A172 (cell line): ENCODE measurements at places on chromosomes 2 and 18.

DNA sequence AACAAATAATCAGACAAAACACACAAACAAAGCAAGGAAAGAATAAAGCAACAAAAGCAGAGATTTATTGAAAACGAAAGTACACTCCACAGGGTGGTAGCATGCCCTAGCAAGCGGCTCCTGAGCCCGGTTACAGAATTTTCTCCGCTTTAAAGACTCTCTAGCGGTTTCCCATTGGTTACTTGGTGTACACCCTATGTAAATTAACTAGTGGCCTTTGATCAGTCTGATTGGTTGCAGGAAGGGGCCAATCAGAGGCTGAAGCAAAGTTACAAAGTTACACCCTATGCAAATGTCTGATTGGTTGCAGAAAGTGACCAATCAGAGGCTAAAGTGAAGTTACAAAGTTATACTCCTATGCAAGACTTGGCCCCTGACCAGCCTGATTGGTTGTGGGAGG, 242.9 kb downstream of the LDLRAD4 start:
- no peak for DNase-seq

- no peak for DNase-seq
Measured at GRCh38 chr2:231890896-231891513, 35.2 kb downstream of the NPPC start.

GRCh38 chr18:39624961-39625360, 2059.4 kb upstream of the CELF4 start:
- peak; percentile 63 for DNase-seq

- DNase-seq: no peak
Measured at GRCh38 chr2:48541666-48542389, 11.9 kb downstream of the STON1 start.

- peak; percentile 14 for DNase-seq
Measured at GRCh38 chr18:44958455-44958854, 277.8 kb downstream of the SETBP1 start.

DNA sequence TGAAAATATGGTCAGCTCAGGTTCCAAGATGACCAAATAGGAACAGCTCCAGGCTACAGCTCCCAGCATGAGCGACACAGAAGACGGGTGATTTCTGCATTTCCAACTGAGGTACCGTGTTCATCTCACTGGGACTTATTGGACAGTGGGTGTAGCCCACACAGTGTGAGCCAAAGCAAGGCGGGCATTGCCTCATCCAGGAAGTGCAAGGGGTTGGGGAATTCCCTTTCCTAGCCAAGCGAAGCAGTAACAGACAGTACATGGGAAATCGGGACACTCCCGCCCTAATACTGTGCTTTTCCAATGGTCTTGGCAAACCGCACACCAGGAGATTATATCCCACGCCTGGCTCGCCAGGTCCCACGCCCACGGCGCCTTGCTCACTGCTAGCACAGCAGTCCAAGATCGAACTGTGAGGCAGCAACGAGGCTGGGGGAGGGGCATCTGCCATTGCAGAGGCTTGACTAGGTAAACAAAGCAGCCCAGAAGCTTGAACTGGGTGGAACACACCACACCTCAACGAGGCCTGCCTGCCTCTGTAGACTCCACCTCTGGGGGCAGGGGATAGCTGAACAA, 57.5 kb downstream of the WDPCP start:
- DNase-seq: no peak

- DNase-seq: no peak
Measured at GRCh38 chr2:4180631-4181030, 477.3 kb downstream of the DCDC2C start.

DNA sequence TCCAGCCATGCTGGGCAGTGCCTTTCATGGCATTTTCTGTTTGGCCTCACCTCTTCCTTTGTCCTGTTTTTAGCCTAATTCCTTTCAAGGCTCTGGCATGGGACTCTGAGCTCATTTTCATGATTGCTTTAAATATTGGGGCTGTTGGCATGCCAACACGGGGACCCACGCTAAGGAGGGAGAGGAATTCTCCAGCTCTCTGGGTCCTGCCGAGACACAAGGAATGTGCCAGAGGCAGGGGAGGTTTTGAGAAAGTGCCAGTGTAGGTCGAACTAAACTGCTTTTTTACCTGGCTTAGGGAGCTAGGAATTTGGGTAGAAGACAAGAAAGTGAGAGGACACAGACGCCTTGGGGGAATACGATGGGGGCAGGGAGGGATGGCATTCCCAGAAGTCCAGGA, 42.3 kb downstream of the RPL37A start:
- DNase-seq: no peak

DNA sequence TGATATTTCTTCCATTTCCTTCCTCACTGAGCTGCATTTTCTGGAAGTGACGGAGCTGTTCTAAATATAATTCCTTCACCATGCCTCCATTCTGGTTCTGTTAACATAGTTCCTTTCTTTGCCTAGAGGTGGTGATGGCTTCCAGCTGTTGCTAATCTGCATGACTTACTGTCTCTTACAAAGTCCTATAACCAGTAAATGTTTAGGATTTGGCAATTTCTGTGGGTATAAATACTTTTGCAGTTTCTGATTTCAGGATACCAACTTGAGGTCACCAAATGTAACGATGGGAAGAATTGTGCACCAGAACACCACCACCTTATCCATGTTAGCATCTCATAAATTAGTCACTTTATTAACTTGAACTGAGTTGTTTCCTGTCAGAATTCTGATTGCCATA, 101.7 kb upstream of the FN1 start:
- no peak for DNase-seq

DNA sequence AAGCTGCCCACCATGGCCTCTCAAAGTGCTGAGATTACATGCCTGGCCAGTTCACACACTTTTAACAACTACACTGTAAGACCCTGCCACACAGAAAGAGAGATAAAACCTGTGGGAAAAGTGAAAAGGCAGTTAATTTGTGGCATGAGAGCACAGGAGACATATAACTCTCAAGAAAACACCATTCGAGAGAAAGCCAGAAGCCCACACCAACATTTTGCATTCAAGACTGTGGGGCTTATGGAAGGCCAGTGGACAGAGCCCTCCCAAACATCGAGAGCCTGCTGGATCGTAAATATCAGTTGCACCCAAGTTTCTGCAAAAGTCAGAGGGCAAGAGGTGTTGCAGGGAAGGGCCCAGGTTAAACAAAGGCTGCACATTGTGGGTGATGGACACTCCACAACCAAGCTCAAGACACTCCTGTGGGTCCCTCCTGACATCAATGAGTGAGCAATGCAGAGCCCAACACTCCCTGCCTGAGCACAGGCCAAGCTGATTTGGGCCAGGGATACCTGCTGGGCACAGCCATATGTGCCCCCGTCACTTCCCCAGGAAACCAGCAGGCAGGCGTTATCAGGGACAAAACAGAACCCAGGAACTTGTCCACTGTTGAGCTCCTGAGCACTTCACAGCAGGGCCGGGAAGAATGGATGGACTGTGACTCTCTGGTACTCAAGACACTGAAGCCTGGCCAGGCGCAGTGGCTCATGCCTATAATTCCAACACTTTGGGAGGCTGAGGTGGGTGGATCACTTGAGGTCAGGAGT, 114.4 kb downstream of the ZFP36L2 start:
- DNase-seq: no peak

DNA sequence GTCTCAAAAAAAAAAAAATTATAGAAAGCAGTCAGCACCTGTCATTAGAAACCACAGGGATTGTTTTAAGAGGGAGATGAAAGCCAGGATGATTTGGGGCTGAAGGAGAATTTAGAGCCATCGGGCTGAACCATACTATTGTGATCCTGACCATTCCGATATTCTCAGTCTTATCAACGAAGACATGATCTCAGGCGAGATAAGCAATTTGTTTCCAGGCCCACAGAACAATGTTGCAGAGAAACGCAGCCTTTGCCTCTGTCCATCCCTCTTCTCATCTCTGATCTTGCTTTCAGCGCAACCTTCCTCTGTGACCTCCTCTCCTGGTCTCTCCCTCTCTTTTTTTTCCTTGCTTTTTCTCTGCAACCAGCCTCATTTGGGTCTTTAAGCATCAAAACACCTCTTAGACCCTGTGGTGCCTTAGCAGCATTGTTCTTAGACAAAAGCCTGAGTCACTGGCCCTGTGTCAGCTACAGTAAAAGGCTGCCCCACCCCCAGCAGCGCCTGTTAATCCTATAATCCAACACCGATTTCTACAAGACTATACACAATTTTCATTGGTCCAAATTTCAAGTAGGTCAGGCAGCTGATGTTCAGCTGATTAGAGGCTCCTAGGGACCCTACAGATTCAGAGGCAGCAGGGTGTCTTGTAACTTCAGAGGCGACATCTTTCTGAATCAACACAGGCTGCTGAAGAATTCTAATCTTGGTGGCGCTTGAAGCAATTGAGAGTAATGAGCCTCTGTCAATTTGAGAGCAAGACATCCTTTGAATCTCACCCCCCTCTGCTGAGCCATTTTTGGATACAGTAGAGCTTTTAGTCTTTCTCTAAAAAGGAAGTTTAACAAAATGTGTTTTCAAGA, 206.0 kb downstream of the NCK2 start:
- no peak for DNase-seq

GRCh38 chr2:230868947-230869913, 4.5 kb downstream of the ITM2C start:
- DNase-seq: no peak

DNA sequence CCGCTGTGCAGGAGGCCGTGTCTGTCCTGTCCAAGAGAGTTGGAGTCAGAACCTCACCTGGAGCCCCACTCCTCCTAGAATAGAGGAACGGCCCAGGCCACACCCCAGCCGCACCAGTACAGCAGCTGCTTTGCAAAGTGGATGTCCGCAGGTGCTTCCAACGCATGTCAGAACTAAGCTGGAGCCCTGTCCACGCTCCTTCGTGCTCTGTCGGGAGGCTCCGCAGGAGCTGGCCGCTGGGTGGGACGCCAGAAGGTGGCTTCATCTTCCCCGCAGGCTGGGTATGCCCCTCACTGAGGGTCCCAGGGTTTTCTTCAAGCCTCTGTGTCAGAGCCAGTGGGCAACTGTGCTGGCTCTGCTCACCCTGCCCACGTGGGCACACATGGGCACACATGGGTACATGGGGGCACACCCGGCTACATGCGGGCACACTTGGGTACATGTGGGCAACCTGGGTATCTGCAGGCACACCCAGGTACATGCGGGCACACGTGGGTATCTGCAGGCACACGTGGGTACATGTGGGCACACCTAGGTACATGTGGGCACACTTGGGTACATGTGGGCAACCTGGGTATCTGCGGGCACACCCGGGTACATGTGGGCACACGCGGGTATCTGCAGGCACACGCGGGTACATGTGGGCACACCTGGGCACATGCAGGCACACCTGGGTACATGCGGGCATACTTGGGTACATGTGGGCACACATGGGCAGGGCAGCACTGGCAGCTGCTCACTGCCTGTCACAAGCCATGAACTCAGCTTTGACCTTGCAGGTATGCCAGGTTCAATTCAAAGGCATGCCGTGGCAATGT, 67.1 kb upstream of the CTDP1 start:
- no peak for DNase-seq

DNA sequence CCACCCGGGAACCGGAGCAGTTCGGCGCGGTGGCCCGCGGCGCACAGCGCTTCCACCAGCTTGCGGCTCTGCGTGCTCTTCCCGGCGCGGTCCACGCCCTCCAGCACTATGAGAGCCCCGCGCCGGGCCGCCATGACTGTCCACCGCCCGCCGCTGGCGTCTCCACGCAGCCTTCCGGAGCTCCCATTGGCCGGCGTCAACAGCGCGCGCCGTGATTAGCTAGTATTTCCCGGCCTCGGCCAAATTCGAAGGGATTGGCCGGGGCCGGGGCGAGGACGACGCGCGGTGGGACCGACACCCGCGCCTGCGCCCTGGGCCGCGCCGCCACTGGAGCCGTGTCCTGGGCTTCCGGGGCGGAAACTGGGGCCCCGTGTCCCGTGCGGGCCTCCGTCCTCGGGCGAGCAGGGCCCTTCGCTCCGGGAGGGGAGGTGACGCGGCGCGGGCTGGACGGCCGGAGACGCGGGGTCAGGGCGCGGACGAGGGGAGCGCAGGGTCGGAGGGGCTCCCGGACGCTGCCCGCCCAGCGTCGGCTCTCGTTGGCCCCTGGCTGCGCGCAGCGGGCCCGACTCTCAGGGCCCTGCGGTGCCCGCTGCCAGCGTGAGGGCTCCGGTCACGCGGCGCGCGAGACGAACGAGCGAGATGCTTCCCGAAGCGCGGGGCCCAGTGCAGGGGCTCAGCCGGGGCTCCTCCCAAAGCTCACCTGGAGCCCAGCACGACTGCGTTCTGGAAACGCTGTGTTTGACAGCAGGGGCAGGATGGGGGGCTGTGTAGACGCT, at the start of gene DTYMK:
DTYMK (minus strand) TSS at position 166 of the 776 bp plus-strand sequence; CDS start at position 134, 32 bp downstream.
- DNase-seq: peak; percentile 92

- no peak for DNase-seq
Measured at GRCh38 chr2:66572391-66572790, 137.5 kb downstream of the MEIS1 start.

DNA sequence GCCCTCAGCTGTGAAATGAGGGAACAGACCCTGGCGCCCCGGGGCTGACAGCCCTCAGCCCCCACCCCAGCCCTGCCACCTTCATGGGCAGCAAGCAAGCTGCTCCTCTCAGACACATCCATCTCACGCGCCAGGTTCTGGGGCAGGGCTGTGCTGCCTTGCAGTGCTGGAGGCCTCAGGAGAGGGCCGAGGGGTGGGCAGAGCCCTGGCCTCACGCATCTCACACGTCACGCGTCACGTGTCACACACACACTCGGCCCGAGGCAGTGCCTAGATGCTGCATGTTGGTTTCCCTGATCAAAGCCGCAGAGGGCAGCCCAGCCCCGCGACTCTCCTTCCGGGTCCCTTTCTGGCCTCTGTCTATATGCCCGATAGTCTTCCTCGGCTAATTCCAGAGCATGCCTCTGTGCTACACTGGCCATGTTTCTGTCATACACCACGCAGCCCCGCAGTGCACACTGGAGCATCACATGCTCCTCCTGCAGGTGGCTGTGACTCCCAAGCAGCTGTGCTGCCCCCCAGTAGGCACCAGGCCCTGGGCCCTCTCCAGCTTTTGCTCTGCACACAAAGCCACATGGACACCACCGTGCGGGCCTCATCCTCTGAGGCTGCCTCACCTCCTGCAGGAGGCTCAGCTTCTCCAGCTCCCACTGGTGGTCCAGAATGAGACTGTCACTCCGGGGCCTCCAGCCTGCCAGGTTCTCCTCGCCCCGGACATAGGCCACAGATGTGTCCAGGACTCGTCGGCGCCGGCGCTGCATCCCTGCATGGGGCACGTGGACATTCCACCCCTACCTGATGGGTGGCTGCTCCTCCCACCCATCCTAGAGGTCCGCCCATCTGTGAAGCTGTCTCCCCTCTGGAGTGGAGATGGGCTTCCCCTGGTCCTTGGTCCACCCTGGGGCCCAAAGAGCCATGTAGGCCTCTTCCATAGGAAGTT, 31.4 kb downstream of the AQP12A start:
- DNase-seq: no peak
